AG08395 (cell line): ENCODE measurements at places on chromosomes 13 and 19.

- DNase-seq, result peak; percentile 30
Observed at GRCh38 chr13:40671956-40672764, 5.7 kb upstream of the FOXO1 start.

DNA sequence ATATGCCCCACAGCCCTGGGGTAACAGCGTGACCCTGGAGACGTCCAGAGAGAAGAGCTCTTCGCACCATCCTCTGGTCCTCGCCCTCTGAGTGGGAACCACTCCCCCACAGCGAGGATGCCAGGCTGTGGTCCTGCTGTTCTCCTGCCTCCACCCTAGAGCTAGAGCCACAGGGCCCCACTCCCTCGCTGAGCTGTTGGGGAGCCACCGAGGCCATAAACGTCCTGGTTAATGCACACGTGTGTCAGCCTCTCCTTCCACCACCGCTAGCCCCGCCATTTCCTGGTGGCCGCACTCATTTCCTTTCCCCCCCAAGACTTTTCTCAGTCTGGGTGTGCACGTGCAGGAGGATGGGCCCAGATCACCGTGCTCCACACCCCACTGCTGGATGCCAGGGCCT lies 11.5 kb downstream of the CEACAM16 start:
- DNase-seq, result no peak

GRCh38 chr13:51349016-51349415 lies 9.5 kb downstream of the SERPINE3 start:
- no peak for DNase-seq

- peak; percentile 36 for DNase-seq
Observed at GRCh38 chr13:67147342-67148133, 82.6 kb downstream of the PCDH9 start.

GRCh38 chr13:112248862-112249592 lies 127.1 kb upstream of the SPACA7 start:
- no peak for DNase-seq

DNA sequence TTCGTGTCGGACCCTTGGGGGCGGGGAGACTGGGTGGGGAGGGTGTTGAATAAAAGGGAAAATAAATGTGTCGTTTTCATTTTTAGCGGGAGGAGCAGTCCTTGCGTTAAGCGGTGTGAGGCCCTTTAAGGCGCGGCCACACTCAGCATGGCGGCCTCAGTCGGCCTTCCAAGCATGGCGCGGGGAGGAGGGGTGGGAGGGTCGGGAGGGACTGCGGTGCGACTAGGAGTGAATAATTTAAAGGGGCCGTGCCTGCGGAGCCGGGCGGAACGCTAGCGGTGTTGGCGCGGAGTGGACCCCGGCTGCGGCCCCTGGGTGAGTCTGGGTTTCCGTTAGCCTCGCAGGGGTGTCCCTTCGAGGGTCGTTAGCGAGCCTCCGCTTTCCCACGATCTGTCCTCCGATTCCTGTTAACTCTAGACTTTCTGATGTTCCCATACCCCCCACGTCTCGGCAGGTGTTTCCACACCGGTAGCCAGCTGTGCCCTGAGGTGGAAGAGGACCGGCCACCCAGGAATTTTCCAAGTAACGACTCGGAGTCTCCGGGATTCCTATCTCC lies 1.5 kb upstream of the PNPLA6 start:
- DNase-seq, result peak; percentile 91

GRCh38 chr13:109297628-109298027 lies 488.8 kb downstream of the IRS2 start:
- peak; percentile 95 for DNase-seq

DNA sequence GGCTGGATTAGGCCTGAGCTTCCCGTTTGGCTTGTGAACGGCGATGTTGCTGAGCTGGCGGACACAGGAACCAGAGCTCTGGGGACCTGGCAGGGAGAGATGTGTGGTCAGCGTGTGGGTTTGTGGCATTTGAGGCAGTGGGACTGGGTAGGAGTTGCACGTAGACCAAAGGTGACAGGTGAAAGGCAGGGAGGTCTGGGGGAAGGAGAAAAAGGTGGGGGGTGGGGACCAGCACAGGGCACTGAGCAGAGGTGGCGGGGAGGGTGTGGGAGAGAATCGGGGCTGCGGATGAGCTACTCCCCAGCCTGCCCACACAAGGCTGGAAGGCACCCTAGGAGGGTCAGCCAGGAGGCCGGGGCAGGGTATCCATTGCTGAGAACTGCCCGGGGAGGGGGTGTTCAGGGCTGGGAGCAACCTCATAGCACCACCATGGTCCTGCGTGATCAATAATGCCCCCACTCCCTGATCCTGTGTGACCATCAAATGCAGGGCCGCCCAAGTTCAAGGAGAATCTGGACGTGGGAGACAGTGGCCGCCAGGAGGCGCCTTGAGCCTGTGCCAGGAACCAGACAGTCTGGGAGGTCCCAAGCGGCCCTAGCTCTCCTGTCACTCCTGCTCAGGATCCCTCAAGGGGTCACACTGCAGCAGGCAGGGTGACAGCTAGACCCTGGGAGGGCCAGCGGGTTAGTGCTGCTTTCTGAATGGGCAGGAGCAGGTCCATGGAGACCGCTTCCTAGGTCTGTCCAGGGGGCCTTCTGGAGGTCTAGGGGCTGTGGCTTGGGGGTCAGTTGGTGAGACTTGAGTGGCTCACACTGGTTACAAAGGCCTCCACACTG lies 12.8 kb upstream of the SELENOW start:
- peak; percentile 70 for DNase-seq

- no peak for DNase-seq
Observed at GRCh38 chr13:98984983-98985382, 7.1 kb upstream of the DOCK9 start.
